ENCODE measurements at places on chromosomes 13 and 19. TPM values are rescaled to one million over a fixed set of nuclear protein-coding genes. Genes with fewer than 3 reads are reported as not detected.

The PRR22 gene
- total RNA-seq, result 2.6 TPM

The KIR2DL3 gene
- total RNA-seq, result not detected

The FSD1 gene
- total RNA-seq, result 0.95 TPM

The FFAR3 gene
- total RNA-seq, result not detected

The ADGRE2 gene
- 4.3 TPM for total RNA-seq

The FAM216B gene
- total RNA-seq, result not detected

The ELSPBP1 gene
- total RNA-seq, result not detected

The CEACAM5 gene
- 5,481 TPM for total RNA-seq

The KRTDAP gene
- not detected for total RNA-seq

The ZNF121 gene
- total RNA-seq, result 22.8 TPM

The GPR18 gene
- total RNA-seq, result 0.59 TPM

The SULT2A1 gene
- total RNA-seq, result 0.67 TPM

The TMEM59L gene
- total RNA-seq, result 0.40 TPM

The DCT gene
- total RNA-seq, result 0.08 TPM

The DHDH gene
- not detected for total RNA-seq

The FBN3 gene
- not detected for total RNA-seq

The KLHL1 gene
- 0.08 TPM for total RNA-seq

The SHISA2 gene
- total RNA-seq, result 0.31 TPM

The EPN1 gene
- 235 TPM for total RNA-seq

The CEACAM20 gene
- 0.15 TPM for total RNA-seq

The CPT1C gene
- total RNA-seq, result 2.0 TPM

The GIPR gene
- 22.6 TPM for total RNA-seq

The GGACT gene
- 8.3 TPM for total RNA-seq

The NLRP11 gene
- total RNA-seq, result 0.11 TPM

The TSSK6 gene
- 1.6 TPM for total RNA-seq

The IL17D gene
- 1.2 TPM for total RNA-seq

The RAB3A gene
- 6.9 TPM for total RNA-seq

The CEACAM6 gene
- 485 TPM for total RNA-seq

The HNRNPM gene
- 99.8 TPM for total RNA-seq

The ZNF540 gene
- 1.3 TPM for total RNA-seq

The FOXA3 gene
- 53.7 TPM for total RNA-seq

The ZNF550 gene
- total RNA-seq, result 5.3 TPM

The CLDND2 gene
- total RNA-seq, result 1.8 TPM

The TNNI3 gene
- not detected for total RNA-seq

The ZNF283 gene
- total RNA-seq, result 8.1 TPM

The MED16 gene
- total RNA-seq, result 63.1 TPM

The SELENOW gene
- total RNA-seq, result 274 TPM

The GARIN5A gene
- 3.1 TPM for total RNA-seq
